ENCODE measurements at places on chromosomes 2 and 18.
A peak's percentile ranks its signal among the peaks of the same experiment; 100 is the strongest.

GRCh38 chr2:105243961-105244360, 2.4 kb downstream of the GPR45 start:
- DNase-seq, result no peak

DNA sequence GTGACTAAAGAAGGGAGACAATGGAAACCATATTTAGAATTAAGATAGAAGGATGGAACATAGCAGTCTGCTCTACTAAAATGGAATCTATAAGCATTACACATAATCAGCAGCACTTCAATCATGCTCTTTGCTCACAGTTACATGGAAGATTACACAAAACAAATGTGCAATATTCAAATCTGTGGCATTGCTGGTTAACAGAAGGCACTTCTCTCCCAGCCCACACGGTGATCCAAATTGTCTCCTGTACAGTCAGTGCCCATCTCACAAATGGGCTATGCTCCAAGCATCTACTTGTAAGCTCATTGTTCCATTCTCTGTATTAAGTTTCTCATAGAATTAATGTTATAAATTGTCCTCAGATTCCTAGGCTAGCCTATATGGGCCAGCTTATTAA, 716.6 kb downstream of the NRXN1 start:
- no peak for DNase-seq

GRCh38 chr18:40006634-40007033, 1948.4 kb upstream of the PIK3C3 start:
- DNase-seq, result no peak

GRCh38 chr2:30231212-30231995, at the start of gene LBH:
Gene LBH, plus strand, starts transcription at chr2:30231534. Its CDS starts 205 bp downstream, at chr2:30231739.
- DNase-seq, result peak; percentile 71

DNA sequence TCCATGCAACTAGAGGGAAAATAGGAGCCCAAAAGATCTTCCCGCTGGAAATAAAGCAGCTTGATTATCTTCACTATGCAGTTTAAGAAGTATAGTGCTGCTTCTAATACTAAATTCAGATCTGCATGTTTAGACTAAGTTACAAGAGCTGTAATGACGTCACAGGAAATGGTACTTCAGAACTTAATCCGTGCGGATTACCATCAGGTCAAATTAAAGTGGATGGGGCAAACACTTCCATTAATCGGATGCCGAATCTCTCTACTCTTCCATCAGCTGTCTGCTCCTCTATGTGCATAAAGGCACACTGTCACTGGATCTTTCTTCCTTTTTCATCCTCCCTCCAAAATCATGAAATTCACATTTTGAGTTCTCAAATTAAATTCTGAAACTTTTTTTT, 52.6 kb downstream of the TRAPPC12 start:
- DNase-seq, result no peak

DNA sequence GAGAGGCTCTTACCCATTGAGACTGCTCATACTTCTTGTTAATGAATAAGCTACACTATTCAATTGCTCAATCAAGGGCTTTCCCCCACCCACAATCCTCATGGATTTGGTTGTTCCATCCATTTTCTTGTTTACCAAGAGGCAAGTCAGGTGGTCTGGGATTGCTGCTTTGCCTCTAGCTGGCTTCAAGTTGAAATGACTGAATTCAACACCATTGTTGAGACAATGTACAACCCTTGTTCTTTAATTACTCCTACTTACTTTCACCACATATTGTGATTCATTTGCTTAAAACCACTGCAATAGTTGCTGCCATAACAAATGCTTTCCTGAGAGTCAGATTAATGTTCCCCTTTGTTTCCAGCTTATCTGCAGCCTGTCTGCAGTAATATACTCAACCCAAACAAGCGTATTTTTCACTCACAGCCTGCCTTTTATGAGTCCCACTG, 532.2 kb downstream of the RIT2 start:
- no peak for DNase-seq

- DNase-seq, result no peak
These were observed 81.2 kb downstream of the TMEM18 start for GRCh38 chr2:595831-596592.

- DNase-seq, result no peak
These were observed 118.8 kb downstream of the FSHR start for GRCh38 chr2:49035481-49035880.
